Neuronal stem cell (in vitro differentiated cells): ENCODE measurements at places on chromosomes 16 and 17.
A peak's percentile ranks its signal among the peaks of the same experiment; 100 is the strongest.

DNA sequence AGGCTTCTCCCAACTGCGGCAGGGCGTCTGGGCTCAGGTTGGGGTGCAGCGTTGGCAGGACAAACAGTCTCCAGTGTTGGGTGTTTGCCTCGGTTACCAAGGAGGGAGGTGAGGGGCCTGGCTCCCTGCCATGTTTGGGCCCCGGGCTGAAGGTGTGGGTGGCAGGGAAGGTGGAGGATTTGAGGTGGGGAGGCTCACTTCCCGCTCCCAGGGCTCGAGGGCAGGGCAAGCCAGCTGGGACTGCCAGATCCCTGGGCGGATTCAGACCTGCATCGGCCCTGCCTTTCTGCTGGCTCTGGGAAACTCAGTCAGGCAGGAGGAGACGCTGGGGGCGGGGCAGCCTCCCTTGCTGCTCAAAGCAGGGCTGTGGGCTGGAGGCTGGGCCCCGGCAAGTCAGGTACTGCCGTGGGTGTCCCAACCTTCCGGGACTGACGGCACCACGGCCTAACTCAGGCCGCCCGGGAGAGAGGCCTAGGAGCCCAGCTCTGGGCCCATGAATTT, 31.3 kb upstream of the KRT17 start:
- DNase-seq: no peak

- DNase-seq: no peak
Observed at GRCh38 chr16:5196204-5196603, 98.6 kb upstream of the EEF2KMT start.

- DNase-seq: no peak
Observed at GRCh38 chr16:79483336-79483735, 117.2 kb downstream of the MAF start.

DNA sequence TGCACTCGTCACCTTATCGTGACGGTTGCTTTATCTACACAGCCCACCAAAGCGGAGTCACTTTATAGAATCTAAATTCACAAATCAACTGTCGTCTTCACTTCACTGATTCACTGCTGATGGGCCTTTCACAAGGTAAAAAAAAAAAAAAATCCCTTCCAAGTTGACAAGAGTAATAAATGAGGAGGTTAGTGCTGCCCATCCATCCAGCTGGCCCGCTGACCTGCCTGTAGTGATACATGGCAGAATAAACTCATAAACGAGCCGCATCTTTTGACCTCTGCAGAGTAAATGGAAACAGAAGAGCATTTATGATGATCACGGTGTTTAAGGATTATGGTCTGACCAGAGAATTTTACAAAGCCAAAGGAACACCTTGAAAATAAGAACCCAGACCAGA, 227.3 kb upstream of the IRX5 start:
- DNase-seq: no peak

DNA sequence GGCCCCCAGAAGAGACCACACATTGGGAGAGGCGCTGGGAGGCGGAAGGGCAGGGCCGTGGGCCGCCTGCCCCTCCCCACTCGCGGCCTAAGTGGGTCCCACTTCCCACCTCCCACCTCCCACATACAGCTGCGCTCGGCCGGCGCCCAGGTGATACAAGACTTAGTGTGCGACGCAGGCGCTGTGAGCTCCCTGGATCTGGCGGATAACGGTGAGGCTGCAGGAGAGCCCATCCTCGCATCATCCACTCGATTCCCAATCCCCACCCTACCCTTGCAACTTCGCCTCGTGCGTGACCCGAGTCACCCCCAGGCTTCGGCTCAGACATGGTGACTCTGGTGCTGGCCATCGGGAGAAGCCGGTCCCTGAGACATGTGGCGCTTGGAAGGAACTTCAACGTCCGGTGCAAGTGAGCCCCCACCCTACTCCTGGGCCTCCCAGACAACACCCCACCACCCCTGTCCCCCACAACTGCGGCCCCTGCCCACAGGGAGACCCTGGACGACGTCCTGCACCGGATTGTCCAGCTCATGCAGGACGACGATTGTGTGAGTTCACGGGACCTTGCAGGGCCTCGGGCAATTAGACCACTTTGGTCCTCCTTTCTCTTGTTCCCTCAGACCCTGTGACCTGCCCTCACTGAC, 3.9 kb downstream of the CARMIL2 start:
- no peak for DNase-seq

GRCh38 chr17:17258998-17259397, 22.0 kb upstream of the FLCN start:
- no peak for DNase-seq

DNA sequence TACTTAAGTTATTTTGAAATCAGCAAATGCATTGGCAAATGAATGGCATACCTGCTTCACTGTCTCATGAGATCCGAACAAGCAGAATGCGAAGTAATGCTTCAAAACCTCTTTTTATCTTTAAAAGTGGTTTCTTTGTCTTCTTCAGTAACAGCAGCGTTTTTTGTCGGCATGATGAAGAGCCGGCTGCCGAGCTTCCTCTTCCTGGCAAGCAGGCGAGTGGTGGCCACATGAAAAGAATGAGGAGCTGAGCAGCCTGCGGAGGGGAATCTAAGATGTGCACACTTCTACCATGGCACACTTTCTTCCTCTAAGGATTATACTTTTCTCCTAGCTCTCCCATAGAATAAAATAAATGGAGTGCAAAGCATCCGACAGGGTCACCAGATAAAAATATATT, 42.4 kb upstream of the AKTIP start:
- DNase-seq: no peak

GRCh38 chr16:13148836-13149235, 247.4 kb downstream of the SHISA9 start:
- DNase-seq: no peak

DNA sequence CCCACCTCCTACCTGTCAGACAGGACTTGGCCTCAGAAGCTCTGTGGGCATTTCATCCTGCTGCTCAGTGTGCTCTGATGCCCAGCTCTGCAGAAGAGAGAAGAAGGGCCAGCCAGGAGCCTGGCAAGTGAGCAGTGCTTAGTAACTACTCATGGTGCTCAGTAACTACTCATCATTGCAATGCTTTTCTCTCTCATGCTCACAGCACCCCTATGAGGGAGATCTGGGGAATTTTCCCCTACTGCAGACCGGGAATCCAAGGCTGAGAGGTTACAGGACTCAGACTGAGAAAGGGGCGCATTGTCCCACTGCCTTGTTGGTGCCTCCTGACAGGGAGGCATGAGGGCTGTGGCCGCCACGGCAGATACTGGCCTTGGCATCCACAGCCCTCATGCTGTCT, 261.1 kb downstream of the C16orf95 start:
- DNase-seq: no peak

DNA sequence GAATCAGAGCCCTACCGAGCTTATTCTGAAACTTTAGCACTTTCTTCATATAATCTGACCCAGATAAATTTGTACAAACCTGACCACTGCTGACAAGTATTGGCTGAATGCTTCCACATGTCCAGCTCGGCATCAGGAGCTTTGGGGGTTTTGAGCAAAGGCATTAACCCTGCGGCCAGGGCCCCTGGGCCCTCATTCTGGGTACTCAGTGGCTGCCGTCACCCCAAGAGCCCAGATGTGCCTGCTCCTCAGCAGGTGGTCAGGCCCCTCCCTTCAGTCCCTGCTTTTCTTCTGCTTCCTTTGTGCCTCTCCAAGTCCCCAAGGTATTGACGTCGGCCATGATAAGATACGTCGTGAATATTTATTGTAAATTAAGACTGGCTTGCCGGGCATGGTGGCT, 47.3 kb upstream of the CHMP6 start:
- DNase-seq: no peak

- no peak for DNase-seq
Observed at GRCh38 chr16:75805946-75806345, 79.7 kb upstream of the CPHXL start.

- peak; percentile 23 for DNase-seq
Observed at GRCh38 chr17:80498242-80498919, 22.0 kb upstream of the NPTX1 start.

- no peak for DNase-seq
Observed at GRCh38 chr16:64531401-64531800, 590.5 kb downstream of the CDH11 start.

DNA sequence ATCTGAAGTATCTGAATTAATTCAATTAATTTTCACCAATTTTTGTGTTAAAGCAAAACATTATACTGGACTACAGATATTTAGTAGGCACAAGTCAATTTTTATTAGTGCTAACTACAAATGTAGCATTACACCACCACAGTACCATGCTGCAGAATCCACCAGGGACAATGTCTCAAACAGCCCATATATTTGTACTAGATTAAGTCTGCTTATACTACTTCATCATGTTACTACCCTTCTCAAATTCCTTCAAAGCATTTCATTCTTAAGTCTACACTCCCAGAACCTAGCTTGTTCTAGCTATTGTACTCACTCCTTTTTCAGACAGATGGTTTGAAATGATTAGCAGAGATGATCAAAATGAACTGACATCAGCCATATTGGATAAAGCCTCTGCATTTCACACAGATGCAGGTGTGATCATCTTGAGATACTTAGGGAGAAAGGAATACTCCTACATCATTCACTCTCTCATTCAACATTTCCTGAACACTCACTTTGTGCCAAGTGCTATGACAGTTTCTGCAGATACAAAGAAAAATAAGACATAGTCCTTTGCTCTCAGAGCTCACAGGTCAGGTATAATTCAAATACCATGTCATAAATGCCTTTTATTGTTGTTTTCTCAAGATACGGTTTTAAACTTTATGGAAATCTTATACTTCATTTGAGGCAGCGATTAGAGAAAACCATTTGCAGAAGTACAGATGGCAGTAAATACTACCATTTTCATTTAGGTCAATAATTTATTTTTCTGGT, 47.7 kb downstream of the SMURF2 start:
- no peak for DNase-seq

DNA sequence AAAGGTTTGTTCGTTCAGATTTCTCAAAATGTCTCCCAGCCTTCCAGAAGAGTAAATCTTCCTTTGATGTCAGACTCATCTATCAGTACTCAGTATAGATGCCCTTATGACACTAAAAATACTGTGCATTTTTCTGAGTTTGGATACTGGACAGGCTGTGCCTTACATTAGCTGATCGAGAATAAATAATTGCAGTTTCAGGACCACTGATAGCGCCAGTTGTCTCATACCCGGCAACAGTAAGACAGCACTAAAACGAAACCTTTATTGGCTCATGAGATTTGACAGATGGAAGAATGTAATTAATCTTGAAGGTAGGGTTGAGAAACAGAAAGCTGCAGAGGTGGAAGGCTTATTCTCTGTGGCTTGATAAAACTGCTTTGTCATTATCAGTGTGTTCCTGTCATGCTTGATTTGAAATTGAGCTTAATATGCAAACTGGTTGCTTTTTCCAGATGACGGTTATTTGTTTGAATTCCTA, 1.2 kb downstream of the ATP6V0A1 start:
- no peak for DNase-seq

- DNase-seq: no peak
Observed at GRCh38 chr17:78890498-78890897, 12.5 kb downstream of the CEP295NL start.

DNA sequence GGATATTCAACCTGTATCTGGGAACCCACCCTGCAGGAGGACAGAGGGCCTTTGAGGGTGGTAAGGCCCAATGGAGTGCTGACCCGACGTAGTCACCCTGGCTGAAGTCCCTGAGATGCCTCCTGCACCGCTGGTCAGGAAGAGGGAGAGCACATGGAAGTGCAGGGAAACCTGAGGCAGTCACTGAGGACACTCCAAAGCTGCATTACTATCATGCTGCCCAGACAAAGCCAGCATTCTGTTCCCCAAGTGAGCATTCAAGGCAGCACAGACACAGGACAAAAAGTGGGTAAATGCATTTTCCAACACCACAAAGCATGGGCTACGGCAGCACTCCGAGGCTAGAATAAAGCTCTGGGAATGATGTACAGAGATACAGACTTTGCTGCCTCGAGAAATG, 46.8 kb upstream of the BCAR1 start:
- DNase-seq: no peak

DNA sequence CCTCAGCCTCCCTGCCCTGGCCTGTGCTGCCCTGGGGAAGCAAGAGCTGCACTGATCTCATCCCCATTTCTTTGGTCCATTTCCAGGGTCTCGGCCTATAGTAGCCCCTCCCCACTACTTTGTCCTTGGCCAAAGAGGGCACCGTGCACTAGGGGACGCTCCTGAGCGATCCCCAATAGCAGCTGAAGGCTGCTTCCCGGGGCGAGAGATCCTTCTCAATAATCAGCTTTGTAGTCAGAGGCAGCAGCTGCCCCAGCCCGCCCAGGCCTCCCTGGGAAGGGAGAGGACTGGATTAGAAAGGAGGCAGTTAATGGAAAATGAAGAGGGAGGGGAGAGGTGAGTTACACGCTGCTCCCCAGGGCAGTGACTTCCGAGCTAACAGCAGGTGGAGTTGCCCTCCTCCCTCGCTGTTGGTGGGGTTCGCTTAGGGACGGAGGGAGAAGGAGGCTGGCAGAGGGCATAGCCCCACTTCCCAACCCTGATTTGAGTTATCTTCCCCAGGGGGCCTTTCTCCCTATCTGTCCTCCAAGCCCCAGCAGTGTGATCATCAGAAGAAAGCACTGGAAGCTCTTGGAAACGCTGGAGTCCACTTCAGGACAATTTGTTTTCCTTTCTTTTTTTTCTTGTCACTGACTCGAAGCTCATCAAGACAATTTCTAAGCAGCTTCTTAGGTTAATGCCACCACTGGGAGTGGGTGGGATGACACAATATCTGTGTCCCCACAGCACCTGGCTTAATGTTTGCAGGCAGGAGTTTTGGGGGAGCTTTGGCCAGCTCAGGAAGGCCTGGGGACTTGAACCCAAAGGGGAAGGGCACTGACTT, 2.6 kb downstream of the MXRA7 start:
- DNase-seq: peak; percentile 72

DNA sequence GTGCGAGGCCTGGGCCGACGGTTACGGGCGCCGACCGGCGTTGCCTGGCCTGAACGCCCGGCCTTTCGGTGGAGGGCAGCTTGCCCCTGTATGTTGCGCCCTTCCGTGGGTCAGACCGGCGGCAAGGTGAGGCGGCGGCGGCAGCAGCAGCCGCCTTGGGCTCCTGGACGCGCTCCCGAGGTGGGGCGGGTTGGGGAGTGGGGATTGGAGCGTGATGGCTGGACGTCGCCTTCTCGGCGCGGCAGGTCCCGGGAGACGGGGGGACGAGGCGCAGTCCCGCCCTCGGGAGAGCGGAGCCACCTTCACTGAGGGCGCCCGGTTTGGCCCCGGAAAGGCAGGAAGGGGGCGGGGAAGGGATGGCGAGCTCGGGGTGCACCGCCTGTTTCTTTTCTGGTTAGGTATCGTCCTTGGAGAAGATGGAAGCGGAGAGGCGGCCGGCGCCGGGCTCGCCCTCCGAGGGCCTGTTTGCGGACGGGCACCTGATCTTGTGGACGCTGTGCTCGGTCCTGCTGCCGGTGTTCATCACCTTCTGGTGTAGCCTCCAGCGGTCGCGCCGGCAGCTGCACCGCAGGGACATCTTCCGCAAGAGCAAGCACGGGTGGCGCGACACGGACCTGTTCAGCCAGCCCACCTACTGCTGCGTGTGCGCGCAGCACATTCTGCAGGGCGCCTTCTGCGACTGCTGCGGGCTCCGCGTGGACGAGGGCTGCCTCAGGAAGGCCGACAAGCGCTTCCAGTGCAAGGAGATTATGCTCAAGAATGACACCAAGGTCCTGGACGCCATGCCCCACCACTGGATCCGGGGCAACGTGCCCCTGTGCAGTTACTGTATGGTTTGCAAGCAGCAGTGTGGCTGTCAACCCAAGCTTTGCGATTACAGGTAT, 671 bp downstream of the DGKE start:
- DNase-seq: peak; percentile 47
